ENCODE measurements at places on chromosomes 2 and 18.

- no peak for DNase-seq
Measured at GRCh38 chr2:70035344-70035844, 51.9 kb upstream of the PCBP1 start.

- no peak for DNase-seq
Measured at GRCh38 chr2:64857581-64858471, 131.4 kb upstream of the SLC1A4 start.

DNA sequence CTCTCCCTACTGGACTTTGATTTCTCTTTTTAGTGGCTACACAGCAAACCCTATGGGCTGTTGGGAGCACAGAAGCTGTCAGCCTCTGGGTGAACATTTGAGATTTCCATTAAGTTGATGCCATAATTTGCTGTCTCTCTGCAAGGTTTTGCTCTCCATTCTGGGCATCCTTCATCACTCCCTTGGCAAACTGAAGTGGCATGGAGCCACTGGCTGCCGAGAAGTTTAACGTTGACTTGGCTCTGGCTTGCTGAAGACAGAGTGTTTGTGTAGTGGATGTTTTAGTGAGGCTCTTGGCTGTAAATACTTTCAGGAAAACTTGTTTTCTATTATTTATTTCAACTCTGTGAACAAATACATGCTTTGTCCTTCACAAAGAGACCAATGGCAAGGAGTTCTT is 91.5 kb downstream of the ALK start:
- no peak for DNase-seq

DNA sequence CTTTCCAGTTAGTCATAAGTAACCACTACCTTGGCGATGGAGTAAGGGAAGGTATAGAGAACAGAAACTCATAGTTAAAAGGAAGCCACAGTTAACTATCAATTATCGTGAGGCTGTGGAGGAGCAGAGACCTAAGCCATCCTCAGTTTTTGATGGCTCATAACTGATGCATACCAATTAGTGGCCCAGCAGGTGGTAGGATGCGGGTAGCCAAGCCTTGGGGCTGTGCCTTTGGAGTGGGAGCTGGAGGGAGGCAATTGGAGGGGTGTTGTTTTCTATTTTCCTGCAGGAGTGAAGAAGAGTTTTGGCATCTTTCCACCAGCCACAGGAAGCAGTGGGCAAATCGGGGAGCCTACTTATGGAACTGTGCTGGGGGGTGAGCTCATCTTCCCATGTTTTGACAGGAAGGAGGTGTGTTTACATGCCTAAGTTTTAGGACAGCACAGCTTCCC is 194.8 kb downstream of the TPGS2 start:
- DNase-seq: no peak

DNA sequence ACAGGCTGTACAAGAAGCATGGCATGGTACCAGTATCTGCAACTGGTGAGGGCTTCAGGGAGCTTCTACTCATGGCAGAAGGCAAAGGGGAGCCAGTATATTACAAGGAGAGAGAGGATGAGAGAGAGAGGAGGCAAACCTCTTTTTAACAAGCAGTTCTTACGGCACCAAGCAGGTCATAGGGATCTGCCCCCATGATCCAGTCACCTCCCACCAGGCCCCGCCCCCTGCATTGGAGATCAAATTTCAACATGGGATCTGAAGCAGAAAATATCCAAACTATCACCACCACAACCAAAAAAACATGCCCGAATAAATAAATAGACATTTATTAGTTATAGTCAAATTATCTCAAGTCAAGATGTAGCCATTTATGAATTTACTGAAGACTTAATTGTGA is 14.5 kb upstream of the SLC35F5 start:
- no peak for DNase-seq

DNA sequence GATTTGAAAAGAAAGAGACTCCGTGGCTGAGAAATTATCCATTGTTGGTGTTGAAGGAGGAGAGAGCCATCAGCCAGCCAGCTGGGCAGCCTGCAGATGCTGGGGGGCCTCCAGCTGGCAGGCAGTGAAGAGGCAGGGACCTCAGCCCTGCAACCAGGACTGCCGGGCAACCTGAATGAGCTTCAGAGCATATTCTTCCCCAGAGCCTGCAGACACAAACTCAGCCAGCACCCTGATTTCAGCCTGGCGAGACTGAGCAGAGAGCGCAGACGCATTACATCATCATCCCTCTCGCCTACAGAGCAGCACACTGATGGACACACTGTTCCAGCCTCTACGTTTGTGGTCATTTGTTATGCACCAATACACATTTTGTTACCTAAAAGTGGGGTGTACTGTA is 150.7 kb upstream of the RAB6C start:
- DNase-seq: no peak

DNA sequence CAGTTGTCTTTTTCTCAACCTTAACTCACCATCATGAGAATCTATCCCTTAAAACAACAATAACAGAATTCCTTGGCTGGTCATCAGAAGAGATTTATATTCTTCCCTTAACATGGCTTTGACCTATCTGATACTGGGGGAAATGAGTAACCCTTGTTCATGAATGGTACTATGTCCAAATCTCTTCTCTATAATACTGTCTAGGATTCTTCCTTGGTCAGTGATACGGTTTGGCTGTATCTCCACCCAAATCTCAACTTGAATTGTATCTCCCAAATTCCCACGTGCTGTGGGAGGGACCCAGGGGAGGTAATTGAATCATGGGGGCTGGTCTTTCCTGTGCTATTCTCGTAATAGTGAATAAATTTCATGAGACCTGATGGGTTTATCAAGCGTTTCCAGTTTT is 282.0 kb upstream of the SIX2 start:
- no peak for DNase-seq

DNA sequence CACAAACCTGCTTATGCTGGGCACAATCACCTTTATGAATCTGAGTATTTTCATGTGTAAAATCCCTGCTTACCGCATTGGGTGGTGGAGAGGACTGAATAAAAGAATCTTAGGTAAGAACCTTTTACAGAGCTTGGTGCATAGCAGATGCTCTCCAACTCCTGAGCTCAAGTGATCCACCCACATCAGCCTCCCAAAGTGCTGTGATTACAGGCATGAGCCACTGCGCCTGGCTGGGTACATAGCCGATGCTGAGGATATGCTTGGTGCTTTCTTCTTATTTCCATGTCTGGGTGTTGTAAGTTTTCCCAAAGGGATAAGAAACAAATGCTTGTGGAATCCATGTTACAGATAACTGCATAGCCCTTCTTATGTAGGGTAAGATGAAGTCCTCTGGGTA is 244.3 kb upstream of the PXDN start:
- DNase-seq: no peak

- peak; percentile 61 for DNase-seq
Measured at GRCh38 chr2:11784747-11785610, 38.5 kb downstream of the LPIN1 start.

GRCh38 chr18:8552151-8552550 is 57.1 kb upstream of the RAB12 start:
- DNase-seq: no peak

DNA sequence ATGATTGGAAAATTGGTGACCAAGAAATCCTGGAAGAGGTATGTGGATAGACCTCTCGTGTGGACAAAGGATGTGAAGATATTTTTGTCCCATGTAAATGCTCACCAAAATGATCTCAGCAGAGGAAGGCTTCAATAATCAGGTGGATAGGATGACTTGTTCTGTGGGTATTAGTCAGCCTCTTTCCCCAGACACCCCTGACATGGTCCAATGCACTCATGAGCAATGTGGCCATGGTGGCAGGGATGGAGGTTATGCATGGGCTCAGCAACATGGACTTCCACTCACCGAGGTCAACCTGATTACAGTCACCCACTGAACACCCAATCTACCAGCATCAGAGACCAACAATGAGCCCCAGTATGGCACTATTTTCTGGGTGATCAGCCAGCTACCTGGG is 20.2 kb downstream of the CHRNA1 start:
- no peak for DNase-seq

- DNase-seq: no peak
Measured at GRCh38 chr2:179349670-179350303, 85.2 kb upstream of the SESTD1 start.

GRCh38 chr2:58039170-58039611 is 7.4 kb upstream of the VRK2 start:
- peak; percentile 64 for DNase-seq

- DNase-seq: no peak
Measured at GRCh38 chr2:75592030-75592429, 31.3 kb upstream of the EVA1A start.

- DNase-seq: no peak
Measured at GRCh38 chr2:1995081-1995480, 250.8 kb upstream of the PXDN start.

DNA sequence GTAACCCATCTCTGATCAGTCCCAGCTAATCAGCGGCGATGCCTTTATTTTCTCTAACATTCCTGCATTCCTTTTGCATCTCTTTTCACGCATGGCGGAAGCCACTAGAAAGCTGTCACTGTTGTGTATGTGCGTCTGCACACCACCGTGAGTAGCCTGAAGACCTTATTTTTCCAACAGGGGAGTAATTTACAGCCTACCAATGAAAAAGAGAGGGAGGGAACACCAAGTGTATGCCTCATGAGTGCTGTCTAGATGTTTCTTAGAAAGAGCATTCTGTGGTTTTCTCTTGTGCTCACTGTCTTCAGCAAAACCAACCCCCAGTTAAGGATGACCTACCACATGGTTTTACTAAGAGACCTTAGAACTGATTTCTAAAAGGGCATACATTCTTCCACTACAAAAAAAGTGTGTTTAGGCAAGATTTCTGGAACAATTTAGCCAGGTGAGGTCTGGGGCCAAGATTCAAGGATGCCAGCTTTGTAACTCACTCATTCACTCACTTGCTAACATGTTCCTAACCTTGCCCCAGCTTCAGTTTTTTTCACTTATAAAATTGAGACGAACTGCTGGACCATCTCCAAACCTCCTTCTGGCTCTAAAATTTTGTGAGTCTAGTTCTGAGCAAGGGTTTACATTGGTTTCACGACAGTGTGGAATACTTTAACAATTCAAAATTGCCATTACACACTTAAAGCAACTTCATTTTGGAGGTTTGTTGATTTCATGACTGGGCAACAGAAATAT is 51.4 kb downstream of the BCL2 start:
- DNase-seq: no peak

DNA sequence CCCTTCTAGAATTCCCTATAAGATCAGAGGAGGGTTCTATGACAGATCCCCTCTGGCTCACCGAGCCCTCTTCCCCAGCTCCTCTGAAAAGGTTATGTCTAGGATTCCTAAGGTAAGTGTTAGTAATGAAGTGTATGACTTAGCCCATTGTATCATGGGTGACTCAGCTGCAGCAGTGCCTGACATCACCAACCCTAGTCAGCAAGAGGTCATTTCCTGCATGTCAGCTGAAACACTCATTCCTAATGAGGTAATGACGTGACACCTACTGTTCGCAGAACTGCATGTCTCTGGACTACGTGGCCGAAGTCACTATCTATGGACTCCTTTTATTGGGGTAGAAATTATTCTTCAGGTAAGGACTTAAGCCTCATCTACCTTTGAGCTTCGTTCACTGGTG is 196.1 kb upstream of the MYT1L start:
- DNase-seq: no peak

DNA sequence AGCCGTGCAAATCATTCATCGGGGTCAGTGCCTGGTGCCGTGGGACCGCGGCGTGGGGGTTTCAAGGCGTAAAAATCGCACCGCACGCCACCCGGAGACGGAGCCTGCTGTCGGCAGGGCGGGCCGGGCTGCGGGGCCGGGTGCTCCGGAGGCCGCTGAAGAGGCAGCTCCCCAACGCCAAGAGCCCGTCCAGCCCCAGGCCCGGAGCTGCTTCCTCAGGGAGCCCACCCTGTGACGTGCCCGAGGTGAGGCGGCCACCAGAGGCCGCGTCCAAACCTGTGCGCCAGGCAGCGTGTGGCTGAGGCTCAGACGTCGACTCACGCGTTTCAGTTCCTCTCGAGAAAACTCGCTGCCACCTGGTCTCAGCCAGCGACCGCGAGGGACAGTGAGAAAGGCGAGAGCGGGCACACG is 98.1 kb downstream of the NFATC1 start:
- no peak for DNase-seq

GRCh38 chr2:223042284-223042683 is 9.7 kb upstream of the KCNE4 start:
- no peak for DNase-seq

DNA sequence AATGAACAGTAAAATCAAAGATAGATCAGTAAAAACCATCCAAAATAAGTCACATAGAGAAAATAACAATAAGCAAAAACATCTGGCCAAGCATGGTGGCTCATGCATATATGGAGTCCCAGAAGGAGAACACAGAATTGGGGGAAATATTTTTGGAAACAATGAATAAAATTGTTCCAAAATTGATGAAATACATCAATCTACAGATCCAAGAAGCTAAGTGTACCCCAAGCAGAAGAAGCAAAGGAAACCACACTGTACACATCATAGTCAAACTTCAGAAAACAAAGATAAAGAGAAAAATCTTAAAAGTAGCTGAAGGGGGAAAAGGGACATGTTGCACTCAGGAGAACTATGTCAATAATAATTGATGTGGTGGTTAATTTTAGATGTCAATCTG is 80.4 kb upstream of the RMP24 start:
- no peak for DNase-seq

DNA sequence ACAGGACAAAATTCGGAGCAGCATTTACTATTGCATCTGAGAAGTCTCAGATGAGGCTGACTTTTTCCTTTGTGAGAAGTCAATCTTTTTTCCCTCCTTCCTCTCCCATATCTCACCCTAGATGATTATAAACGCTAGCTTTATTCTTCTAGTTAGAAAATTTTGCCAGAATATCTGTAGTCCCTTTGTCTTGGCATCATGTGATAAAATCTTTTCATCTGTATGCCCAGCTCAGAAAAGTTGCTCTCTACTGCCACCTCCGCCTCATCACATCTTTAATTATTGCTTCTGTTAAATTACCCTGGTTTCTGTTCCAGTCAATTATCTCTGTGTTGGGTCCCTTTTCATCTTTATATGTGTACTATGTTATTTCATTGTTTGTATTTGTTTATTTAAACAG is 210.8 kb upstream of the SLC35G4 start:
- no peak for DNase-seq

DNA sequence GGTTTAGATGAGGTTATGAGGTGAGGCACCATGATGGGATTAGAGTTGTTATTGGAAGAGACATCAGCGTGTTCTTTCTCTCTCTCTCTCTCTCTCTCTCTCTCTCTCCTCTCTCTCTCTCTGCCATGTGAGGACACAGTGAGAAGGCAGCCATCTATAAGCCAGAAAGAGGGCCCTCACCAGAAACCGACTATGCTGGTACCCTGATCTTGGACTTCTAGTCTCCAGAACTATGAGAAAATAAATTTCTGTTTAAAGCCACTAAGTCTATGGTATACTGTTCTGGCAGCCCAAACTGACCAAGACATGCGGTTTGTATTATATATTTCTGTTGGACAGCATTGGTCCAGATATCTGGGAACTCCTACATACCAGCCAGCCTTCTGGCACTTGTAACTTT is 3.5 kb upstream of the LIPG start:
- no peak for DNase-seq
